ENCODE measurements at places on chromosomes 4 and X.

DNA sequence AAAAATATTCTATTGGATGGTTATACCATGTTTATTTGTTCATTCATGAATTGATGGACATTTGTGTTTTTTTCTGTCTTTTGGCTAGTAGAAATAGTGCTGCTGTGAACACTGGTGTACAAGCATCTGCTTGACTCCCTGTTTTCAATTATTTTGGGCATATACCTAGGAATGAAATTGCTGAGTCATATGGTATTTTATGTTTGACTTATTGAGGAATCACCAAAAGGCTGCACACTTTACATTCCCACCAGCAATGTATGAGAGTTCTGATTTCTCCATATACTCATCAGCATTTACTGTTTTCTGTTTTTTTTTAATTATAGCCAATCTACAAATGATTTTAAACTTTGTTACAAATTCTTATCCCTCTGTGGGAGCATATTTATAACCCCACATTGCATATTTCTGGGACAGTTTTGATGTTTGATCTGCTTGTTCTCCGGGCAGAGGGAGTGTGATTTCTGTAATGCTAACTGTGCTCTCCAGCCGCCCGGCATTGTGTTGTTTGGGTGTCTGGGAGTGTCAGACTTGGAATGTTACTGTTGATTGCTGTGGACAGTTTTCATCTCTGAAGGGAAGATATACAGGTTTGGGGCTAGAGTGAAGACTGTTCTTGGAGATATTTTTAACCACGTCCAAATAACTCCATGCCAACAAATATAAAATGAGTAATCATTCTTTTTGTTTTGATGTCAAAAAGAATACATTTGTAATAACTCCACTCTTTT, 60.5 kb upstream of the PGRMC2 start:
- no peak for DNase-seq

DNA sequence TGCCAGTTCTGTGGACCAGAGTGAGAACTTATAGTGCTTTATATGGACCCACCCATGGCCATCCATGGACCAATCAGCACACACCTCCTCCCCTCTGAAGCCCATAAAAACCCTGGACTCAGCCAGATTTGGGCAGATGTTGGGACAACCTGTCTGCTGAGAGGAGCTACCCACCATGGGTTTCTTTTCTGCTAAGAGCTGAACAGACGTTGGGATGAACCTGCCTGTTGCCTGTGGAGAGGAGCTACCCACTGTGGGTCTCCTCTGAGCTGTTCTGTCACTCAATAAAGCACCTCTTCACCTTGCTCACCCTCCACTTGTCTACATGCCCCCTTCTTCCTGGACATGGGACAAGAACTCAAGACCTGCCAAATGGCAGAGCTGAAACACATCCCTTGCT, 9.0 kb upstream of the HSD17B11 start:
- DNase-seq = no peak

- DNase-seq = no peak
These were observed 3.8 kb upstream of the TRIML2 start for GRCh38 chr4:188113156-188113555.

DNA sequence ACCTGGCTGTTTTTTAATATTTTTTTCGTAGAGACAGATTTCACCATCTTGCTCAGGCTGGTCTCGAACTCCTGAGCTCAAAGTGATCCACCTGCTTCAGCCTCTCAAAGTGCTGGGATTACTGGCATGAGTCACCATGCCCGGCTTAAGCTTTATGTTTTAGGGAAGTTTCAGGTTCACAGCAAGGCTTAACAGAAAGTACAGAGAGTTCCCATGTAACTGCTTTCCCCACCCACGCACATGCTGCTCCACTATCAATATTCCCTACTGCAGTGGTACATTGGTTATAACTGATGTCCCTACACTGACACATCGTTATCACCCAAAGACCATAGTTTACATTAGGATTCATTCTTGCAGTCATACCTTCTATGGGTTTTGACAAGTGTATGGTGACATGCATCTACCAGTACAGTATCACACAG, 62.7 kb downstream of the PRPS1 start:
- DNase-seq = no peak

DNA sequence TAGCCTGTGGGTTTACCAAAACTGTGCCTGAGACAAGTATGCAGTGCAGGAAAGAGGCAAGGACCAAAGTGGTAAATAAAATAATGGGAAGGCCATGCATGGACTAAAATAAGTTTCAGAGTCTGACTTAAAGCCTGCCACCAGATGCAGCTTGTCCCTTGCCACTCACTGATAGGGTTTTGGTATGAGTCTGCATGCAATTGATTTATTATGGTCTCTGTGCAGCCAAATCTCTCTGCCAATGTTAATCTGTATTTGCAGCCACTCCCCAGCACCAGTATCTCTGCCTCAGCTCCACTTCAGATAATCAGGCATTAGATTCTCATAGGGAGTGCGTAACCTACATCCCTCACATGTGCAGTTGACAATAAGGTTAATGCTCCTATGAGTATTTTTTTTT, 5.5 kb upstream of the FGF2 start:
- DNase-seq = no peak

- DNase-seq = no peak
These were observed 212.3 kb downstream of the DCAF12L2 start for GRCh38 chrX:125953814-125954213.

DNA sequence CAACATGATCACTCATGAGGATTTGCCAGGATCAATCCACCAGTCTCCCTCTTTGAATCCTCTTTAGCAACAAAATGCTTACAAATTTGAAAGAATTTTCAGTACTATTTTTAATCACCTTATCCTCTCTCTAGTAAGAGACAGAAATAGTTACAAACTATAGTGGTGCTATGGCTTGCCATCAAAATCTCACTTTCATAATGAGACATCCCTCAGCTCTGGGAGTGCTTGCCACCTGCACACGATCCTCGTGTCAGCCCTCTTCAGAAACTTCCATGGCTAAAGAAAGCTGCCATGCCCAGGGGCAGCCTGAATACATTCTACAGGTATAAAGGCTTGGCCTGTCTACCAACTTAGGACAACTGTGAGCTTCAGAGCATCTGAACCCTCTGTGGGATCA, 5.1 kb upstream of the DHX15 start:
- DNase-seq = no peak

DNA sequence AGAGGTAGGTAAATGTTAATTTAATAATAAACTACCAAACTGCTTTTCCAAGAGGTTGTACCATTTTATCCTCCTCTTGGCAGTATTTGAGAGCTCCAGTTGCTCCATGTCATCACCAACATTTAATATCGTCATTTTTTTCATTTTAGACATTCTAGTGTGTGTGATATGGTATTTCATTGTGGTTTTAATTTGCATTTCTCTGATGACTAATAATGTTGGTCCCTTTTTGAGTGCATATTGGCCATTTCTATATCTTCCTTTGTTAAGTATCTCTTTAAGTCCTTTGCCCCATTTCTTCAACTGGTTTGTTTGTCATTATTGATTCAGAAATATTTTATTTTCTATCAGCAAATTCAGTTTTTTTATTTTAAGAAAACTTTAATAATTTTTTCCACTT, 88.8 kb downstream of the MAPK10 start:
- DNase-seq = no peak

DNA sequence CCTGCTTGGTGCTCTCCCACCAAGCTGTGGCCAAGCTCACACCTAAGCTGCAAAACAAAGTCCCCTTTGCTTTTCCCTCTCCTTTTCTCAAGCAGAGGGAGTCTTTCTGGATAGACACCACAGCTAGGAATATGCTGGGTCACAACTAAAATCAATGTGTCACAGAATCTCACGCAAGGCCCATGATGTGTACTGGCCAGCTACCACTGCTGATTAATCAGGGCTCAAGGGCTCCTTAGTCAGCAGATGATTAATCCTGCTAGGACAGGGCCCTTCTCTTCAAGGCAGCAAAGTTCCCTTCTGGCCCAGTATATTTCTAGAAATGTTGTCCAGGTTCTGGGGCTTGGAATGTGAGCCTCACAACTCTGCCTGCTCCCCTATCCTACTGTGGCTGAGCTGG, 32.0 kb upstream of the TENT5D start:
- DNase-seq = no peak

DNA sequence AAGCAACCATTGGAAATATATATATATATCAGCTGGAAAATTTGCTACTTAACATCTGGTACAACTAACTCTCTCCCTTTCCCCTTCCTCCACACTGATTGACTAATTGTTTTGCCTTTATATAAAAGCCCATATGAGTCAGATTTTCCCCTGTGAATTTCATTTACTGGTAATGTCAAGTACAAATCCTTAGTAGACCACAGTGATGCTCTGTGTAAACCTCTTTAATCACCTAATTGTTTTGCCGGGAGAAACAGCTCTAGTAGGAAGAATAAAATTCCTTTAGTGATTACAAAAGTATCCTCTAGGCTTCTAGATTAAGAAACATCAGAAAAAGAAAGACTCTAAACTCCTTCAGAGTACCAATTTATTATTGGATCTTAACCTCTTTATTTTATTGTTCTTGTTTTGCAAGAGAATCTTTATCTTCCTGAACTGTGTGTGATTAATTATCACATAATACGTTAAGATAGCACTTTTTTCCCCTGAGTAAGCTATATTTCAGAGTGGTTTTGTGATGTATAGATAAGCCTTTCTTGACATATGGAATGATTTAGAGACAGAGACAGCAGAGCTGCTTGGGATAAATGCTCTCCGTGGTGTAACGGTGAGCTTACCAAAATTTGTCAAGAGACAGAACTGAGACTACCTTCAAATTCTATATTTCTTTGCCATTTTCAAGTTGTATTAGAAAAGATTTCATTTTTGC, 1606.4 kb upstream of the TENM3 start:
- DNase-seq = no peak

- no peak for DNase-seq
These were observed 35.6 kb downstream of the NELFA start for GRCh38 chr4:1973218-1973617.

- DNase-seq = no peak
These were observed 6.8 kb upstream of the SLC25A6 start for GRCh38 chrX:1398431-1399340.

GRCh38 chr4:77225022-77225421, 68.0 kb downstream of the CCNG2 start:
- DNase-seq = no peak

All from ecto neural progenitor cell (in vitro differentiated cells).